ENCODE measurements at places on chromosomes 11 and 22.

DNA sequence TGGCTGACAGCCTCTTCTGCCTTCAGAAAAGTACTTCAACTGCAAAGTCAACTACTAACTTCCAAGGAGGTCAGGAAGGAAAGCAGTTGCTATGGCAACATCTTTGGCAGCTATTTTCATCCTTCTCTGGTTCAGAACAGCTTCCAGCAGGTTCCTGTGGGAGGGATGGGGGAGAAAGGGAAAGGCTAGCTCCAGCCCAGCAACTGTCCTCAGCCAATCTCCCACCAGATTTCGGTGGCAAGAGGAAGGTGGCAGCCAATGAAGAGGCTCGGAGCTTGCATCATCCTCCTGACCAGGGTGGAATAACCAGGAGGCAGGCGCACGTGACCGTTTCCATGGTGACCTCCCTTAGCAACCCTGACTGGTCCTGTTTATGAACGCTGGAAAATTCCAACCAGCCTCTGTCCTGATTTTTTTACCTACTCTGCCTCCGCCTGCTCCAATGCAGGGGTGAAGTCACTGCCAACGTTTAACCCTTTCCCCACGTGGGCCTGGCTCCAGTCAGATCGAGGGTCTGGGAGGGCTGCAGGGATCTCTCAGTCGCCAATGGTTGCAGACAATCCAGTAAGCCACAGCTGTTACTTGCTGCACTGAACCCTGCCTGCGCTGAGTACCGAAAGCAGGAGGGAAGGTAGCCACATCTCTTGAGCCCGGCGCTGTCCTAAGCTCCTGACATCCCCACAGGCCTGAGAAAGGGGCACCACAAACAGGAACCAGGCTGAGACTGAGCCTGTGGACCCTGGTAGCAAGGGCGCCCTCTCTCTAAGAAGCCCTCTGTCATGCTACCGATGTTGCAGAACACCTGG is 11.2 kb upstream of the MALAT1 start:
- peak; percentile 95 for DNase-seq

GRCh38 chr11:117410861-117411710 is 83.4 kb downstream of the CEP164 start:
- DNase-seq, result no peak

DNA sequence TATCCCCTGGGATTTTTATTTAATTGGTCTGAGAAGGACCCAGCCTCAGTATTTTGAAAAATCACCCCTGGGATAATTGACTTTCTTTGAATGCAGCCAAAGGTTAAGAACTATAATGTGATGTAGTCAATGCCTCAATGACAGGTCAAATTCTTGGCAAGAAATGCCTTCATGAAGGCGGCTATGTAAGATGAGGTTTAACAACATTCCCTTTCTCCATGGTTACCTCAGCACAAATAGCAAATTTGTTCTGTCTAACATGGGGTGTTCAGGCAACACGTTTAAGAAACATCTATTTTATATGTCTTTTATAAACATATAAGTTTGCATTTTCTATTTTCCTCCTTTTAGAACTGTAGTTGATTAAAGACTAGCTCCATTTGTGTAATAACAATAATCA is 5.3 kb downstream of the SLN start:
- no peak for DNase-seq

GRCh38 chr22:37549704-37550059 is 10.6 kb upstream of the CDC42EP1 start:
- DNase-seq, result peak; percentile 78

DNA sequence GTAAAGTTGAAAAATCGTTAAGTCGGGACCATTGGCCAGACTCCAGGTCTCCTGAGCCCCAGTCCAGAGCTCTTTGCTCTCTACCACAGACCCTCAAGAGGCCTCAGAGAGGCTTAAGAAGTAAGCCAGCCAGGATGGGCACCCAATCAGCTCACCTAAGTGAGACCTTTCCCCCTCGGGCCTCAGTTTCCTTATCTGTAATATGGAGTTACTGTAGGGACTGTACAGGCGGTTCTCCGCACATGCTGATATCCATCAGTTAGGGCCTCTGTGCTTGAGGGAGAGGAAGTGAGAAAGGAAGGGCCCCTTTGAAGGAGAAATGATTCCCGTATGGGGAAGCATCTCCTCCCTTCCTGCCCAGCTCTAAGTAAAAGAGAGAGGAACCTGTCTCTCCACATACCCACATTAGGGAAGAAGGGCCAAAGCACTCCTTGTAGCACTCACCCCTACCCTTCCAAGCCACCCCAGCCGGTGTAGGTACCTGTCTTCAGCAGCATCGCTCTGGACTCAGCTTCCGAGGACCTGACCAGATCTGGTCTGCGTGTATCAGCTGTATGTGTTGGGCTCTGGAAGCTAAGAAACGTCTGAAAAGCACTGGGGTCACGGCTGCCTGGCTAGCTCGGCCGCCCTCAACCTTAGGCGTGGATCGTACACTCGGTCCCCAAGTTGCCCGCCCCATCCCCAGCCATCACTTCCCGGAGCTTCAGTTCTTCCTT is 653 bp downstream of the NAGA start:
- DNase-seq, result no peak

DNA sequence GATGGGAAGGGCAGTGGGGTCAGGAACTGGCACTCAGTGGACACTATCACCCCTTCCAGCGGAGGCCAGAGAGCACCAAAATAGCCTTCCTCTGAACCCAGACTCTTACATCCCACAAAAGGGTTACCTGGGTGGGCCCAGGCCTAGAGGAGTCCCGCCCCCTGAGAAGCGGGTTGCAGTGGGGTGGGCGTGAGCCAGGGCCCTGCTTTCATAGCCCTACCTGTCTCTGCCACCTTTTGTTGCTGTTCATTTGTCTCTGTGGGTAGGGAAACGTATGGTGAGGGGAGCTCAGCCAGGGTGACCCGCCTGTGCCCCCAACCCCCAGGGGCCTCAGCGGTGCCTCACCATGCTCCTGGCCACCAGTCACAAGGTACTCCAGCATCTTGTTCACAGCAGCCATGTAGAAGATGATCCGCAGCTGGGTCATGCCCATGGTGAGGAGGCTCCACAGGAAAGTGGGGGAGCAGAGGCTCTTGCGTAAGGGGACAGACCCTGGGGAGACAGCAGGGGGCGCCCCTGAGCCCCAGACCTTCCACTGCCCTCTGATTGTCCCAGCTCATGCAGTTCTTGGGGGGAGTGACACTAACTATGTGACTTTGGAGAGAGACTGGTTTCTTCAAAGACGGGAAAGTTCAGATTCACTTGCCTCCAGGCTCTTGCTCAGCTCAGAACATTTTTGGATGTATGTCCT is 24.0 kb downstream of the SLC43A1 start:
- DNase-seq, result peak; percentile 41

DNA sequence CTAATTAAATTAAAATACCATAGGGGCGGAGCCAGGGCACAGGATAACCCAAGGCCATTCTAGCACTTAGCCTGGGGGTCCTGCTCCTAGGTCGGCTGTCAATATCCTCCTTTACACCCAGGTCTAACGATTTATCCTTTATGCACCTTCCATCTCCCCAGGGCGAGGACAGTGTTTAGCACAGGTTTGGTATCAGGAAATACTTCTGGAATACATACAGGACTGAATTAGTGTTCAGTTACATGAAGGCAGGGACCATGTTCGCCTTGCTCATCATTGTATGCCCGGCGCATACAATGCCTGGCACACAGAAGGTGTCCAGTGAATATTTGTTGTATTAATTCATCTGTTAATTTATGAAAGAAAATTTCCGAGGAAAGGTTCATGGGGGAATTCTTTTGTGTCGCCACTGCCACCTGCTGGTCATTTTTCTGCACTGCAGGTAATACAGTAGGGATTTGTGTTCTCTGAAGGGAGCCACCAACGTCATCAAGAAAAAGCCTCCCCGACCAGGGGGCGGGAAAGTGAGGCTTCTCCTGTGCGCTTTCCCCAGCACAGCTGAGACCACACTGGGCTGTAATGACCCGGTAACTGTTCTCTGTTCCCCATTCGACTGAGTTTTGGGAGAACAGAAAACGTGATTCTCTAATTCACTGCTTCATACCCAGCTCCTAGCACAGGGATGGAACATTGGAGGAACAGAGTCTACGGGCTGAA is 68.7 kb upstream of the ASPHD2 start:
- peak; percentile 81 for DNase-seq

DNA sequence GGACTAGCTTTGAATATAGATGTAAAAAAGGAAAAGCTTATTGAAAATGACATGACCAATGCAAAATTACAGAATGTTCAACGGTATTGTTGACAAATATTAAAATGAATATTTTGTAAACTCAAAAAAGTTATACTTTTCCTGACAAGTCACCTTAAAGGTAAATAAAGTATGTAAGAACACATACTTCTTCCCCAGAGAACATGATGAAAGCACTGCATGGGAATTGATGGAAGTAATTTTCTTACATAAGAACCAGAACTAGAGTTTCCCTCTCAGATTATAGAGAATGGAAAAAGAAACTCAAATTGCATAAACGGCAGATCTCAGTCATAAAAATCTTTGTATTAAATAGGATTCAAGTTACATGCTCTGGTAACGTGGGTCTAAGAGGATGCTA is at the start of gene OR4P4:
Gene OR4P4, plus strand, starts transcription at position 301 of the 400 bp plus-strand sequence.
- no peak for DNase-seq

DNA sequence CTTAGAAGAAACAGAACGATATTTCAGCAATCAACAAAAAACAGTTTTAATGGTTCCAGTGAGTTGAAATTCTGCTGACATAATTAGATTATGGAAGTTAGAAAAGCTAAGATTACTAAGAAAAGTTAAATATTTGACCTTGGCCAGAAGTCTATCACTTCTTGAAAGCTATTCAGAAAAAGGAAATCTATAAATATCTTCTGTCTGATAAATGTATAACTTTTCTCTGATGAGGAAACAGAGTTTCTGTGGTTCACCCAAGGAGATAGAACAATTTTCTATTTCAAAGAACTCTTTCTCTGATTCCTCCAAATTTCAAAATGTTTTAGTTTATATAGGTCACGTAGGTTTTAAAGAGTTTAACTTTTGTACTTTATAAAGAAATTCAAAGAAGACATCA is 438.4 kb upstream of the CHORDC1 start:
- DNase-seq, result no peak

All from GM03348 (cell line).